Umbilical cord (tissue), 2 donors: ENCODE measurements at places on chromosomes 11 and 22. TPM values are rescaled to one million over a fixed set of nuclear protein-coding genes. Genes with fewer than 3 reads are reported as not detected.

DNA sequence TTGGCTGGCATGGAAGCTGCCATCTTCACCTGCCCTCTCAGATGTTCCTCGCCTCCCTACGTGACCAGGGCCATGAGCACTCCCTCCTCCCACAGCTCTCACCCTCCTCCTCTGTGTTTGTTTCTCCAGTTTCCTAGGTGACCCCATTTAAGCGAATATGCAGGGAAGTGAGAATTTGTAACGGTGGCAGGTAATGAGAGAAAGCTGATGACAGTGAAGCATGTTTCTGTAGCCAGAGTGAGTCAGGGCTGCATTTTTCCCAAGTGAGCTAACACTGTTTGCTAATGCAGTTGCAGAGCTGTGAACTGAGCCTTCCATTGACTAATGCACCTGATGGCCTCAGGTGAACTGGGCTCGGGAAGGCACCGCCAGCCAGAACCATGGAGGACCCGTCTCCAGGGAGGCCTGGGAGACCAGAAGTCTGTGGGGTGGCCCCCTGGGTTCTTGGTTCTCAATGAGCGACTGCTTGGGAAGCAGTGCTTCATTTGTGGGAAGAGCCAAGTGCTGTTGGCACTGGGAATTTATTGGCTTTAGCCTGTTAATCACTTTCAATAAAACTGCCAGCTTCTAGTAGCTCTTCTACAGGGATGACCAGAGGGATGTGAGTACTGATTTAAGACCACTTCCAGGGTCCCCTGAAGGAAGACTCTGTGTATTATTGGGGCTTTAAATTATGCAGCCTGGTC, 64.5 kb downstream of the BARX2 start:
- peak; percentile 71 for DNase-seq

RHOD gene
- 15.2 TPM for total RNA-seq

DNA sequence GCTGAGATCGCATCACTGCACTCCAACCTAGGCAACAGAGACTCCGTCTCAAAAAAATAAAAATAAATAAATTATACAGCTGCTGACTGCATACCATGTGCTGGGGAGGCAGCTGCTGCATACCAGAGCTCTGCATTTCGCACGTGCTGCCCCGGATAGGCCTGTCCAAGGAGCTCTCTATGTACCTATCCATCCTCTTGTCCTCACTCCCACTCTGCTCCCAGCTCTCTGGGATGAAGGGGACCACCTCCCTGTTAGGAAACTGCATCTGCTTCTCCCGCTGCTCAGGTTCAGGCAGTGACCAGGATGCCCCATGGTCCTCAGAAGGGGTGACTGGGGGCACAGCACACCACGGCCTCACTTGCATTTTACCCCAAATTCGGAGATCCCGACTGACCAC, 302.3 kb downstream of the BRD1 start:
- no peak for DNase-seq

DNA sequence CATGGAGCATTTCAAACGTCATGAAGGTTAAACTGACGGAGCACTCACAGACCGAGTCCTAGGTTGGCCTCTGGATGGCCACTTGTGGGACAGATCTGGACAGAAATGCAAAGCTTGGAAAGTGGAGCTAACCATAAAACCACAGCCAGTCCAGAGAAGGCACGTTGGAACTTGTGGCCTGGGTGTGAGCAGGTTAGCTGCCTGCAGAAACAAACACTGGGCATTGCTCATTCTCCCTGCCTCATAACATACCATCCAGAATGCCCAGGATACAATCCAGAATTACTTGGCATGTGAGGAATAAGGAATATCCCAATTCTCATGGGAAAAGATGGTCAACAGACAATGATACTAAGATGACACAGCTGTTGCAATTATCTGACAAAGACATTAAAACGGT, 1005.0 kb downstream of the TBC1D22A start:
- no peak for DNase-seq

DNA sequence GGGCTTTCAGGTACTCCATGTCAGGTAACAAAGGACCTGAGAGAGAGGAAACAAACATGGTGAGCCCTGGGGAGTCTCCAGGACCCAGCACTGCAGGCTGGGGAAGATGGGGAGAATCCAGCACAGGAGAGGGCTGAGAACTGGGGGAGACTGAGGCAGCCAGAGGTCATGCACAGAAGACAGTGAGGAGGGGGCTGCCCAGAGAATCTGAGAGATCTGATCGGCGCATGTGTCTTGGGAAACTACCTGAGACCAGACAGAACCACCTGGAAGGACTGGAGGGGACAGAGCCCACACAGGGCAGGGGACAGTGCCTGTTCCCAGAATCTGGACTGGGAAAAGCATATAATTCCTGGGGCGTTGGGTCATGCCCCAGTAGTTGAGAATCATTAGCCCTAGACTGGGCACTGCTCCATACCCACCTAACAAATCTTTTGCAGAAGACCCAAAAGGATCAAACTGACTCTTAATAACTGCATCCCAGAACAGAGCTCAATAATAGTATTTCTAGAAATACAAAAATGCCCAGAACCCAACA, 20.0 kb upstream of the COMT start:
- DNase-seq, result no peak

DNA sequence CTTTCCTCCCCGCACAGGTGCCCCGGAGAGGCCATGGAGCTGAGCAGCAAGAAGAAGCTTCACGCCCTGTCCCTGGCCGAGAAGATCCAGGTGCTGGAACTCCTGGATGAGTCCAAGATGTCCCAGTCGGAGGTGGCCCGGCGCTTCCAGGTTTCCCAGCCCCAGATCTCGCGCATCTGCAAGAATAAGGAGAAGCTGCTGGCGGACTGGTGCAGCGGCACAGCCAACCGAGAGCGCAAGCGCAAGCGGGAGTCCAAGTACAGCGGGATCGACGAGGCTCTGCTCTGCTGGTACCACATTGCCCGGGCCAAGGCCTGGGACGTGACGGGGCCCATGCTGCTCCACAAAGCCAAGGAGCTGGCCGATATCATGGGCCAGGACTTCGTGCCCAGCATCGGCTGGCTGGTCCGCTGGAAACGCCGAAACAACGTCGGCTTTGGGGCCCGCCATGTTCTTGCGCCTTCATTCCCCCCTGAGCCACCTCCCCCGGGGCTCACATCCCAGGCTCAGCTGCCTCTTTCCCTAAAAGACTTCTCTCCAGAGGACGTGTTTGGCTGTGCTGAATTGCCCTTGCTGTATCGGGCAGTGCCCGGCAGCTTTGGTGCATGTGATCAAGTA, 1.3 kb downstream of the TIGD3 start:
- DNase-seq, result peak; percentile 45

RAB6A gene
- 73.4 TPM for total RNA-seq

TMPRSS13 gene
- 0.72 TPM for total RNA-seq

RASL10A gene
- total RNA-seq, result not detected

- DNase-seq, result no peak
These were observed 35.4 kb upstream of the FLI1 start for GRCh38 chr11:128658502-128658901.

GRCh38 chr11:84019571-84020194, 733.5 kb upstream of the CCDC90B start:
- DNase-seq, result no peak

DNA sequence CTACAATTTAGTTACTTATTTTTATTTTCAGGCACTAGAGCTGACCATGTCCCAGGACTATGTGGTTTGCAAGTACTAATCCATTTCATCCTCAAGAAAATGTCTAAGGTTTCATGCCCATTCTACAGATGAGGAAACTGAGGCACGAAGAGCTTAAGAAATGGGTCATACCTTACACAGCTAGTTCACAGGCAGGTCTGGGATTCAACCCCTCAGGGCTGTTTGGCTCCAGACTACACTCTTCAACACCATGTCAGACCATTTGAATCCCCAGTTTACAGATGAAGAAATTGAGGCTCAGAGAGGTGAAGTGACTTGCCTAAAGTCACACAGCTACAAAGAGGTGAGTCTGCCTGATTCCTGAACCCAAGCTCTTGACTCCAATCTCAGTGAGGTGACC, 144.1 kb downstream of the MIAT start:
- DNase-seq, result no peak

GRCh38 chr22:29690476-29690875, 29.3 kb upstream of the CABP7 start:
- peak; percentile 64 for DNase-seq

DNA sequence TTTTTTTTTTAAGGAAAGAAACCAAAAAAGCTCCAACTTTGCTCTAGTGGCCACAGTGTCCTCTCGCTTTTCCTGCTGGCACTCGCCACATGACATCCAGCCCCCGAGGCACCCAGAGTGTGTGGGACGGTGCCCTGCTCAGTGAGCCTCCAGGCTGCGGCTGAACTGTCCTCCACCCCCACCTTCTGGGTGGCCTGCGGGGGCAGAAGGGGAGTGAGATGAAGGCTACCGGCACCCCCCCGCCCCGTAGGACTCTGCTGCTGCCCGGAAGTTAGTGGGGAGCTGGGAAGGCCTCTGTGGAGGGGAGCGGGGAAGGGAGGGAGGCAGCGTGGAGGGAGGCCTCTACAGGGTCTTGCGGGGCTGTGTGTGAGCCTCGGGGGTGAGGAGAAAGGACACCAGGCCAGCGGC, 264.4 kb downstream of the CTTN start:
- no peak for DNase-seq

DNA sequence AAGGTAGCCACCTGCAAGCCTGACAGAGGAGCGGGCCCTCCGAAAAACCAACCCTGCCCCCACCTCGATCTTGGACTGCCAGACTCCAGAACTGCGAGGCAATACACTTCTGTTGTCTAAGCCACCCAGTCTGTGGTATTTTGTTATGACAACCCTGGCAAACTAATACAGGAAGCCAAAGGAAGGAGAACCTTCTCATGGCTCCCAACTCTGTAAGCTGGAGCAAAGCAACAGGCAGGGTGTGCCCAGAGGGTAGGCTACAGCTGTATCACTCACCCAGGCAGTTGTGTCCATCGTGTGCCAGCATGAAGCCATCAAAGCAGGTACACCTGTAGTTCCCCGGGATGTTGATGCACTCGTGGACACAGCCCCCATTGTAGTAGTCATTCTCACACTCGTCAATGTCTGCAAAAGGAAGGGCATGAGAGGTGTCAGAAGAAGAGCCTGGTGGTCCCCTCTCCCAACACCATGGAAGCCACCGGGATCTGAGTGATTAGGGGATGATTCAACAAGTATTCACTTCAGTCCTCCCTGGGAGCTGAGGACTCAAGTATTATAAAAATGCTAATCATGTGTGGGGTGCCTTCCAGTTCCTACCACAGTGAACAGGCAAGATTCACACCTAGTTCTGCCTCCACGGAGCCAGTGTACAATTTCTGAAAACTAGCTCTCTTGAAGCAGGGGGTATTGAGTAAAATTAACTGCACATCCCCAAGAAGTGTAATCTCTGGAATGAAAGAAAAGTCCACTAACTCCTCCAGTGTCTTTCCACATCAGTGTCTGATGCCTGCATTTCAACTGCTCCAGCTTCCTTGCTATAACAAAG, 23.3 kb downstream of the SCUBE1 start:
- no peak for DNase-seq
